ENCODE measurements at places on chromosomes 16 and 17. TPM values are rescaled to one million over a fixed set of nuclear protein-coding genes. Genes with fewer than 3 reads are reported as not detected.

- no peak for DNase-seq
These were observed 174.6 kb upstream of the RPH3AL start for GRCh38 chr17:527247-527646.

DNA sequence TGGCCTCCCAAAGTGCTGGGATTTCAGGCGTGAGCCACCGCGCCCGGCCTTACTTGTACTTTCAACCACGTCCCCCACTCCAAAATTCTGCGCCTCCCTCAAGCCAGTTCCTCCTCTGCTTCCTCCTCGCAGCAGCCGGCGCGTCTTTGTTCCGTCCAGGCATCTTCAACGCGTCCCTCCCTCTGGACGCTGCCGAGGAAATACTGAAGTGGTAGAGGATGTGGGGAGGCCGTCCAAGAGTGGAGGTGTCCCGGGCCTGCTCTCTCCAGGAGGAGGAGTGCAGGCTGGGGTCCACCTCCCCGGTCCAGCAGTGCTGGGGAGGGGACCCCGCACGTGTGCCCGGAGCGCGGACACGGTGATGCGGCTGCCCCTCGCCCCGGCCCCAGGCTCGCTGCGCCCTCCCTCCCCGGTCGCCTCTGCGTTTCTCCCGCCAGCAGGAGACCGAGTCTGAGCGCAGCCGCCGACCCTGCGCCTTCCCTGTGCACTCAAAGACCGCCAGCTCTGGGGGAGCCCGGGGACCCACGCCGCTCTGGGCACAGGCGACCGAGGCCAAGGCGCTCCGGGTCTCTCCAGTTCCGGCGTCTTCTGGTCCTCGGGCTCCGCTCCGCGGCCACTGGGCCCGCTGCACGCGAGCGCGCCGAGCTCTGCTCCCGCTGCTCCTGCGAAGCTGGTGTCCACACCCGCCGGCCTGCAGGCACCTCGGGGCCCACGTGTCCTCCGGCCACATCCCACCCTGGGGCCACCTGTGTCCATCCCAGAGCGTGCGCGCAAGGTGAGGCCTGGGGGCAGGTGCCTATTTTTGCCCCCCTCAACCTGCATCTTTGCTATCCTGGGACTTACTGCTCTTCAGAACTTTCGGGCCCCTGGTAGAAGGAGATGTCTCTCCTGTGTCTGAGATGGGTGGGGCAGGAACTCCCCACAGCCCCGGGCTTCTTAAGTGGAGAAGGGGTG is 31.7 kb downstream of the OSBPL7 start:
- DNase-seq, result peak; percentile 69

The NLGN2 gene
- total RNA-seq, result 5.2 TPM

The SPATA20 gene
- 102 TPM for total RNA-seq

GRCh38 chr17:4080686-4081085 is 62.1 kb downstream of the ZZEF1 start:
- DNase-seq, result no peak

The NTN1 gene
- 9.1 TPM for total RNA-seq

DNA sequence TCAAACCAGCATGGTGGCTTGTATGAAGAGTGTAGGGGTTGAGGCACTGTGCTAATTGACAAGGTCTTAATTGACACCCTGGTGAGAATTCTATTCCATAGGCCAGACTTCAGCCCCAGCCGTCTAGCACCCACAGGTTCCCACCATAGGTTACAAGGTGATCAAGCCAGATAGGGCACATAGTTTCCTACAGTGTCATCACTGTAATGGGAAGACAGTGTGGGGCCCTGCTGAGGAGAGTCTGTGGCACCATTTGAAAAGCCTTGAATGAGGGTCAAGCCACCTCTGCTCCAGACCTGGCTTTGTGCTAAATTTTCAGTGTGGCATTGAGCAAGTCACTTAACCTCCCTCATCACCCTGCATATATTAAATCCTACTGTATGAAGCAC is 36.2 kb downstream of the YPEL2 start:
- no peak for DNase-seq

Measured in Peyer's patch (tissue), 4 donors.